Effector memory CD8-positive, alpha-beta T cell (primary cell): ENCODE measurements at places on chromosomes 3 and 15.

- DNase-seq: no peak
Measured at GRCh38 chr3:123090728-123091531, 24.1 kb downstream of the PDIA5 start.

- no peak for DNase-seq
Measured at GRCh38 chr3:169836942-169837275, 24.2 kb upstream of the LRRC34 start.

DNA sequence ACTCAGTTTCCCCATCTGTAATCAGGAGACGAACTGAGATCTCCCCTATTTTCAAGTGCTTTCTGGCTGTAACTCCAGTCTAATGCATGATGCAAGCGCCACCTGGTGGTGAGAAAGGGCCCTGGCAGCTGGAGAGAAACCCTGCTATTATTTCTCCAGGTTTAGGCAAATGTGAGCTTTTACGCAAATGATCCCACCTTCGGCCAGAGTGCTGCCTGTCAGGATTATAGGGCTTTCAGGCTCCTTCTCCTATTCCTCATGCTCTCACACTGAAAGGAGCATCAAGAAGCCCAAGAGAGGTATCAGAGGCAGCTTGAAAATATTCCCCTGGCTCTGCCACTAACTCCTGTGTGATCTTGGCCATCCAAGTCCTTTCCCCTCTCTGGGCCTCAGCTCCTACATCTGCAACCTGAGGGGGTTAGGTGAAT lies 93.9 kb upstream of the RASGRF1 start:
- DNase-seq: peak; percentile 57

- no peak for DNase-seq
Measured at GRCh38 chr3:183192650-183193300, 30.2 kb upstream of the LAMP3 start.

DNA sequence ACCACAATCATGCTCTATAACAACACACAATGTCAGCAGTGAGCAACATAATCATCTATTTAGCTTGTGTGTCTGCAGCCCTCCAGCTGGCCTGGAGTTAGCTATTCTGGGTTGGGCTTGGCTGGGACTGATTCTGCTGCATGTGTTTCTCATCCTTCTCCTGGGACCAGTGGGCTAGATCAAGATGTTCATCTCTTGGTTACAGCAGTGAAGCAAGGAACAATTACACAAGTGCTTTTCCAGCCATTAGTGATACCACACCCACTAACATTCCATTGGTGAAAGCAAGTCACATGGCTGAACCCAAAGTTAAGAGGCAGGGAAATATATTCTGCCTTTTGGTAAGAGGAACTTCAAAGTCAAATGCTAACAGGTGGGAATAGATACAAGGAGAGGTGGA lies 14.6 kb downstream of the NUDT16 start:
- DNase-seq: no peak

- DNase-seq: no peak
Measured at GRCh38 chr3:184765730-184766074, 46.3 kb upstream of the VPS8 start.

DNA sequence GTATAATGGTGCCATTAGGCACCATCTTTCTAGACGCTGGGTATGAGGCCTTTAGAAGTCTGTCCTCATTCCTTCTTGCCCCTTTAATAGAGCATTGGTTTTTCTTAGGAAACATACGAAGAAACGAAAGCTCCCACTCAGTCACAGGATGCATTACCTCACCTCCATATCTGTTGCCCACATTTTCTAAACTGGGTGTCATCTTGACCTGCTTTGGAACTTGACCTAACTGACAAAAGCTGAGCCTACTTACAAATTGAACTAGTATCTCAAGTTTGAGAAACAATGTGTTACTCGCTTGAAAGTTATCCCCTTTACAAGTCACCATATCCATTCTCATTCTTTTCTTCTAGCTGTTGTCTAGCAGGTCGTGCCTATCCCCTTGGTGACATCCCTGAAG lies 102.7 kb downstream of the VPS8 start:
- no peak for DNase-seq

GRCh38 chr3:160754371-160754854 lies 1.6 kb upstream of the PPM1L start:
- DNase-seq: peak; percentile 4

DNA sequence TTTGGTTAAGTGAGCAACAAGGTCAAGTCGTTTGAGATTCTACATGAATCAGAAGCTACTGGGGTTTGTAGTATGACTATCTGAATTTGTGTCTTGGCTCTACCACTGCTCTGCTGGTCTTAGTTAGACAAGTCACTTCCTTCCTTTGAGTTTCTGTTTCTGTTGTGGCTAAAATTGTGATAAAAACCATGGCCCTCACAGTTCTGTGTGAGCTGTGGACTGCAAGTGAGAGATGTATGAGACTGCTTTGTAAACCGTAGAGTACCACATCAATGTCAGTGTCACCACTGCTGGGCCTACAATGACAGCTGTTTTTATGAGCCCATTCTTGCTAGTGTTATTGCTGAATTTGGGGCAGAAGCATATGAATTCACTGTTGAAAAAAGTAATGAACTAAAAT lies 32.7 kb downstream of the RARB start:
- DNase-seq: no peak

DNA sequence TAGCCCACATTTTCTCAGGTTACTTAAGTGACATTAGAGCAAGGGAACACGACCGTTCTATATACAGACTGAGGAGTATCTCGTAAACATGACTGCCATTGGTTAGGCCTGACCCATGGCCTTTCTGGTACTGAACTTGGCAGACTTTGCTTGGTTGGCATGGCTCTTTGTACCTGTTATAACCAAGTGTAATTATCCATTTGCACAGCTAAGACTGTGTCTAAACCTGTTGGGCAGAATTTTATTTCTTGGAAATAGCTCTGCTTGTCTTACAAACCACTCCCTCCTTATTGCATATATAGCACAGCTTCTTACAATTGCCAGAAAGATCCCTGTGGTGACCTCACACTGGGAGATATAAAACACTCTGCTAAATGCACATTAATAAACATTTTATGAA lies 106.9 kb downstream of the P2RY1 start:
- no peak for DNase-seq

- no peak for DNase-seq
Measured at GRCh38 chr3:49158792-49159191, 7.3 kb downstream of the CCDC71 start.

DNA sequence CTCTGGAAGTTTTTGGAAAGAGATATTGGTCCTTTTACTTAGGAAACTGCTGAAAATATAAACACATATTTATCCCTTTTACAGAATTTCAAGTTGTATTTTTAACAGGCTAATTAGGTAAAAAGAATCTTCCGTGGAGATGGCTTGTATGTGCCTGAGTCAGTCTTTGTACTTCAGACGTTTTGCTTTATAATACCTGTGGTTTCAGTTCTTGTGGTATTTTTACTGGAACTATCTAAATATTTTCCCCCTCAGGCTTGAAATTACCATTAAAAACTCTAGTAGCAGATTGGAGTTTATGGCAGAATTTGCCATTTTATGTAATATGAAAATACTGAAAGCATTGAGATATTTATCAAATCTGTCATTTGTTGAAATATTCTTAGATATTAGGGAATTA lies 151.6 kb upstream of the CGNL1 start:
- no peak for DNase-seq

DNA sequence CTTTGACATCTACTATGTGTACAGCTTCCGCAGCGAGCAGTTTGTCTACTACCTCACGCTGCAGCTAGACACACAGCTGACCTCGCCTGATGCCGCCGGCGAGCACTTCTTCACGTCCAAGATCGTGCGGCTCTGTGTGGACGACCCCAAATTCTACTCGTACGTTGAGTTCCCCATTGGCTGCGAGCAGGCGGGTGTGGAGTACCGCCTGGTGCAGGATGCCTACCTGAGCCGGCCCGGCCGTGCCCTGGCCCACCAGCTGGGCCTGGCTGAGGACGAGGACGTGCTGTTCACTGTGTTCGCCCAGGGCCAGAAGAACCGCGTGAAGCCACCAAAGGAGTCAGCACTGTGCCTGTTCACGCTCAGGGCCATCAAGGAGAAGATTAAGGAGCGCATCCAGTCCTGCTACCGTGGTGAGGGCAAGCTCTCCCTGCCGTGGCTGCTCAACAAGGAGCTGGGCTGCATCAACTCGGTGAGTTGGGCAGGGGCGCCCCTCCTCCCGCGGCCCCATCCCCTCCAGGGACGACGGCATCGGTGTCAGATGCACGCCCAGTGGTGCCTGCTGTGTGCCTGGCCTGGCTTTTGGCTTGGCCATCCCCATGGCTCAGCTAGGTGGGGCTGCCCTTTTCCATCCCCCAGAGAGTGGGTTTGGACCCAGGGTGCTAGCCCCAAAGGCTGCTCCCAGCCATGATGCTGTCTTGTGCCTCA lies 6.6 kb downstream of the PLXNA1 start:
- no peak for DNase-seq

GRCh38 chr3:140055092-140055791 lies 120.3 kb downstream of the CLSTN2 start:
- no peak for DNase-seq

- no peak for DNase-seq
Measured at GRCh38 chr3:149388001-149388440, 10.6 kb upstream of the TM4SF1 start.

DNA sequence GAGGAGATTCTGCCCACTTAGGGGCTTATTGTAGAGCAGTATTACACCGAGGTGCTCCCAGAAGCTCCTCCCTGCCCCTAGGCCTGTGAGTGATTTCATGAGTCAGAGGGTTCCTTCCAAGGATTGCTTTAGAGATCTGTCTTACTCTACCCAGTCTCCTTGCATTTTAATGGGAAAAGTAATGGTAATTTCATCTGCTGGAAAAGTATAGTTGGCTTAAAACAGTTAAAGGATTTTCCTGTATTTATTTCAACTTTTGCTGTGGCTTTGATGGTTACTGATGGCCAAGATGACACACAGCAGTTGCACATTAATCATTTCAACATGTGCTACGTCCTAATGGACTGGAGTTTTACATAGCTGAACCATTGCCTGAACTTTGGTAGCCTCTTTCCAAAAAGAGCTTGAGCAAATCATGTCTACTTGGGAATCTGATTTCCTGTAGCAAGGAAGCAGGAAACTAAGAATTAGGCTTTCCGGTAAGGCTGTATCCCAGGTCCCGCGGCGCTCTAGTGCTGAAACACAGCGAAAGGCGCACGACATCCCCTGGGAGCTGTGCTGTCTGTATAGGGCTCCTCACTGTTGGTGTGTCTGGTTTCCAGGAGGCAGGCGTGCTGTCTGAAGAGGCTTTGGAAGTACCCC lies 9.2 kb upstream of the PGPEP1L start:
- no peak for DNase-seq

- no peak for DNase-seq
Measured at GRCh38 chr15:74373056-74373650, 5.7 kb upstream of the CYP11A1 start.

DNA sequence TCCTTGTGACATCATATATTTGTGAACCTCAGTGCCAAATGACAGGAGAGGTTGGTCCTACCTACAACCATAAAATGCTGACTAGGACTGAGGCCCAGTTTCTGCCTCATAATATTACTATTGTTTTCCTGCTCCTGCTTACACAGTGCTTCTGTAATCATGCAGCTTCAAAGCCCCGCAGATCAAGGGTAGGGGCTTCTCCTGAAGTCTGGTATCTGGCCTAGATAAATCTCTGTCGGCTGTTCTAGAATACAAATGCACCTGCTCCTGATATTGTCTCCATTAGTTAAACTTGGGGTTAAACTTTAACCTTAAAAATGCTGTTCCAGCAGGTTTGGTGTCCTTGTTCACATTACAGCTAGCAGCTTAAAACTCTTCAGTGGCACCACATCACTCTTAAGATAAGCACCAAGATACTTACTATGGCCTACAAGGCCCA lies 552.4 kb downstream of the TUSC7 start:
- DNase-seq: no peak

DNA sequence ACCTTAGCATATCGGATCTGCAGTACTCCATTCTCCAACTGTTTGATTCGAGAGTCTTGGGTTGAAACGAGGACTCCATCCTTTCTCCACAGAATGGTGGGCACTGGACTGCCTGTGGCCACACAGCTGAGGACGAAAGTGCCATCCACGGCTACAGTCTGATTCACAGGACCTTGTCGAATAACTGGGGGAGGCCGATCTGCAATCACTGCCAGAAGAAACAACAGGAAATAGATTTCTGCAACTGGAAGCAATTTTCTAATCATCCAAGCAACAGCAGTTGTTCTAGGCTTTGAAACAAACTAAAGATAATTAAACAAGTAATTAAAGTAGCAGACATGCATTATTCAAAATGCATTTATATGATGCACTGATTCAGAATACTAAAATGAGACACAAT lies 1097.7 kb downstream of the ROBO1 start:
- no peak for DNase-seq

DNA sequence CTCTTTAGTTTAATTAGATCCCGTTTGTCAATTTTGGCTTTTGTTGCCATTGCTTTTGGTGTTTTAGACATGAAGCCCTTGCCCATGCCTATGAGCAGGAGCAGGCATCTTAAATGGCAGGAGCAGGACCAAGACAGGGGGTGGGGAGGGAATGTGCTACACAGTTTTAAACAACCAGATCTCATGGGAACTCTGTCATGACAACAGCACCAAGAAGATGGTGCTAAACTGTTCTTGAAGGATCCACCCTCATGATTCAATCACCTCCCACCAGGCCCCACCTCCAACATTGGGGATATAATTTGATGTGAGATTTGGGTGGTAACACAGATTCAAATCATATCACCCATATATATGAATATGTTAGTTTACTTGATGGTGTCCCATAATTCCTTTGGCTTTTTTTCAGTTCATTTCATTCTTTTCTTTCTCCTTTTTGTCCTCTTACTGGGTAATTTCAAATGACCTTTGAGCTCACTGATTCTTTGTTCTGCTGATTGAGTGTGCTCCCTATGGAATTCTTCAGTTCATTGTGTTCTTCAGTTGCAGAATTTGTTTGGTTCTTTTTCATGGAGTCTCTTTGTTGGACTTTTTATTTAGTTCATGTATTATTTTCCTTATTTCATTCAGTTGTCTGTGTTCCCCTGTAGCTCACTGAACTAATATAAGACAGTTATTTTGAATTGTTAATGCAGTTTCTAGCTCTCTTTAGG lies 62.6 kb downstream of the DOCK3 start:
- DNase-seq: no peak

GRCh38 chr3:55541016-55541415 lies 53.9 kb upstream of the WNT5A start:
- no peak for DNase-seq

GRCh38 chr15:91271565-91272153 lies 171.6 kb downstream of the SV2B start:
- peak; percentile 53 for DNase-seq

- DNase-seq: no peak
Measured at GRCh38 chr3:106065831-106066230, 197.0 kb upstream of the CBLB start.

- no peak for DNase-seq
Measured at GRCh38 chr3:61605589-61606175, 44.3 kb downstream of the PTPRG start.

GRCh38 chr15:70084461-70084860 lies 13.3 kb downstream of the TLE3 start:
- DNase-seq: no peak

DNA sequence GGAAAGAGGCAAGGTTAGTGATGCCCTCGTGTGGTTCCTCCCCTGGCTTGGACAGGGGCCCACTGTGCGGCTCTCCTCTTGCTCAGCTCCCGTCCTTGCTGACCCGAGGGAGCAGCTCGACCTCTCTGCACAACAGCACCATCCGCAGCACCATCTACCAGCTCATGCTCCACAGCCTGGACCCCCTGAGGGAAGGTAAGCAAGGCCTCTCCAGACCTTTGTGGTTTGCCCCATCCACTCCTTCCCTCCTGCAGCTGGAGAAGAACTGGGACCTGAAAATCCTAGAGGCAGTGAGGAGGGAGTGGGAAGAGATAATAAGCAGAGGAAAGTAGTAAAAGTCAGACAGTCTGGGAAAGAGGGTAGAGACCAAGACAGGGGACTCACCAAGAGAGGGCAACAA lies 17.8 kb downstream of the SLC24A1 start:
- no peak for DNase-seq
